ENCODE measurements at places on chromosomes 11 and 22.
A peak's percentile ranks its signal among the peaks of the same experiment; 100 is the strongest.

GRCh38 chr11:1075341-1075911 lies 752 bp downstream of the MUC2 start:
- DNase-seq, result no peak

GRCh38 chr11:15905366-15906104 lies 450.8 kb downstream of the SOX6 start:
- DNase-seq, result no peak

DNA sequence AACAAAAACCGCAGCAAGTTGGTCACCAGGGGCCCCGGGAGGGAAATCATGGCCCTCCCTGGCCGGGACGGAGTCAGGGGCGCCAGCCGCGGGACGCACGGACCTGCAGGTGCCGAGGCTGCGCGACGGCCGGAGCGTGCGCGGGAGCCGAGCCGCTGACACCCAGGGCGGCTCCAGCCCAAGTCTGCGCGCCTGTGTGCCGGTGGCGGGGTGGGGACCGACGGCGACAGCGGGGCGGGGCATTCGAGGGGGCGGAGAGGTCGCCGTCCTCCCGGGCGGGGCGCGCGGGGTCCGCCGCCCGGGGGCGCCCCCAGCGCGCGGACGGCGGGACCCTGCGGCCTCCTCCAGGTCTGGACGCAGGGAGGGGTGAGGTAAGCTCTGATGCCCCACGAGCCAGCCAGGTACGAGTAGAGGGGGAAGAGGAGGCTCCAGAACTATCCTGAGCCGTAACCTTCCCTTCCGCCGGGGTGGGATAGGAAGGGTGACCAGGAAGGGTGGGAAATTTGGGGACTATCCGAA lies at the start of gene ESAM:
Gene ESAM, minus strand, starts transcription at position 186 of the 519 bp plus-strand sequence. Its CDS starts 136 bp downstream, at position 50.
- peak; percentile 65 for DNase-seq

DNA sequence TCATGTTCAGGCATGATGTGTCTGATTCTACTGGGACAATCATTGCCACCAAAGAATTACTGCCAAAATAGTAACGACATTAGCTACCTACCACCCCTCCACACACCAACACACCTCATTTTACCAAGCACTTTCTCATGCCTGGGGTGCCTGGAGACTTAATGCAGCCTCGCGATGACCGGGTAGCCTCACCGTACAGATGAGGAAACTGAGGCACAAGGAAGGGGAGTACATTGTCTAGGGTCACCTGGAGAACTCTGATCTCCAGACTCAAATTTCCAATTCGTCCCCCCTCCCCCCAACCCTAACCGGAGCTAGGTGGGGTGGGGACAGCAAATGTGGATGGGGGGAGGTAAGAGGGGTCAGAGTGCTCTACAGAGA lies 2.7 kb upstream of the RTN4RL2 start:
- DNase-seq, result no peak

DNA sequence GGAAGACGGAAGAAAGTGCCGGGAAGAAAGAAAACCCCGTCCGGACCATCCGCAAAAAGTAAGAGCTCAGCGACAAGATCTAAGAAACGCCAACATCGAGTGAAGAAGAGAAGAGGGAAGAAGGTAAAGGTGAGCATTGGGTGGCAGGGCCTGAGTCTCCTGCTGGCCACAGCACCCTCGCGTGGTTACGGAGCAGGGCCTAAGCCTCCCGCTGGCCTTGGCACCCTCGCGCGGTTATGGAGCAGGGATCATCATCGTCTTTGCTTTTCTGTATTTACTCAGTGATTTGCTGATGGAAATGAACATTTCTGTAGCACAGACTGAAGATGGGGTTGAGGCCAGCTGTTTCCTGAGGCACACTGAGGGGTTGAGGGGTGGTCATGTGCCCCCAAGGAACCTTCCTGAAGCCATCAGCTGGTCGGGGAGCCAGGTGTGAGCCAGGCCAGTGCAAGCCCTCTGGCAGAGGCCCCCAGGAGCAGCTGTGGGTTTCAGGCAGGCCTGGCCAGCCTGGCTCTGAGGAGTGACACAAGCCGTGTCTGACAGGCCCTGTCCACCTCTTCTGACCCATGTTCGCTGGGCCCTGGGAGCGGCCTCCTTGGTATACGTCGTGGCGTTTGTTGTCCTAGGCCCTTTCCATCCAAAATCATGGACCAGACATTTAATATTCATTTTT lies 14.0 kb downstream of the IRF7 start:
- no peak for DNase-seq

GRCh38 chr22:47073075-47073474 lies 310.6 kb downstream of the TBC1D22A start:
- no peak for DNase-seq

GRCh38 chr22:49298834-49299750 lies 528.6 kb downstream of the BRD1 start:
- no peak for DNase-seq

DNA sequence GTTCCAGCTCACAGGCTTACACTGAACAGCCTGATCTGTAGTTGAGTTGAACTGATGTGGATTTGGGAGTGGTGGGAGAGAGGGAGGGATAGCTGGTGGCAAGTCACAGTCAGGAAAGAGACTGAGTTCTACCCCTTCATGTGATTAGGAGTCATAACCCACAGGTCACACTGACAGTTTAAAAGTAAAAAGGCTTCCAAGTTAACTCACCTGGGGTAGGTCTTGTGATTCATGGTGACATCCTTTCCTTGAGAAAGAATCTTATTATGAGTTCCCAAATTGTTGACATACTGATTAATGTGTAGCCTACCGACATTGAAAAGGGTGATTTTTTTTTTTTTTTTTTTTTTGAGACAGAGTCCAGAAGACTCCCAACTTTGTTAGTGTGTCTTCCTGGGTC lies 5.4 kb downstream of the IZUMO1R start:
- DNase-seq, result no peak

DNA sequence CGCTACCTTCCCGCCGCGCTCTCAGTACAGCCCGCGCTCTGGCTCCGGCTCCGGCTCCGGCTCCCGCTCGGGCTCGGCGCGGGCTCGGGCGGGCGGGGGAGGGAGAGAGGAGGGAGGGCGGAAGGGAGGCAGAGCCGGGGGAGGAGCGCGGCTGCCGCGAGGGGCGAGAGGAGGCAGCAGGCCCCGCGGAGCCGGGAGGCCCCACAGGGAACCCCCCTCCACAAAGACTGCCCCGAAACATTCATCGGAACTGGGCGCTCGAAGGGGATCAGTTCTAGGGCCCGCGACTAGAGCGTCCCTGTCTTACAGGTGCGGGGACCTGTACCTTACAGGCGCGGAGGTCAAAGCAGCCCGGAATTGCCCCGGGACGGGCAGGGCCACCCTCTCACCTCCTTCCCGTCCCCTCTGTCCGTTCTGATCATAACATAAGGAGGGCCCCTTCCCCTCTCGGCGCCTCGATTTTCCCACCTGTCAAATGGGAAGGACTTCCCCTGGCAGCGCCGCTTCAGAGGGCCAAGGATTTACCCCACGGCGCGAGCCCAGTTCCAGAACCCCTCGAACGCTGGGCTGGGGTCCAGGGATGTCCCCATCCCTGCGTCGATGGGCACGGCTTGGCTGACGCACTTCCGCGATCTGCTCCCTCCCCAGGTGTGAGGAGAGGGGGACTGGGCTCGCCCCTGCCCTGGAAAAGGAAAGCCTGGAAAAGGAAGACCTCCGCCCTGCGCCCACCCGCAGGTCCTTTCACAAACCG lies at the start of gene SHISA8:
Gene SHISA8, minus strand, starts transcription at position 40 of the 751 bp plus-strand sequence. CDS start 407 bp downstream, outside the sequence.
- DNase-seq, result peak; percentile 38

DNA sequence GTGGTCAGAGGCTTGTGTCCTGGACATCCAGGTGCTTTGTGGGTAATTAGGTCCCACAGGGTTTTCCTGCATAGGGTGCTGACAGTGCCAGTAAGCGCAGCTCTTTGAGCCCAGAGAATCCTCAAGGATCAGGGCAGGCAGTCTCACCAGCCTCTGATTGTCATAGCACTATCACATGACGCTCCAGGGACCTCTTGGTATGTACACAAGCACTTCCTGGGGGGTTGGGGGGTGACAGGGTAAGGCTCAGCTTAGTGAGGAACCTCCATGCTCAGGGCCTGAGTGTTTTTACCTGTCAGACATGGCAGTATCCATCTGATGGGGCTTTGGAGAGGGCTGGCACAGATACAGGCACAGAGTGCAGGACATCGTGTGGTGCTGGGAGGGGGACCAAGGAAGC lies 27.9 kb upstream of the SUSD2 start:
- no peak for DNase-seq

DNA sequence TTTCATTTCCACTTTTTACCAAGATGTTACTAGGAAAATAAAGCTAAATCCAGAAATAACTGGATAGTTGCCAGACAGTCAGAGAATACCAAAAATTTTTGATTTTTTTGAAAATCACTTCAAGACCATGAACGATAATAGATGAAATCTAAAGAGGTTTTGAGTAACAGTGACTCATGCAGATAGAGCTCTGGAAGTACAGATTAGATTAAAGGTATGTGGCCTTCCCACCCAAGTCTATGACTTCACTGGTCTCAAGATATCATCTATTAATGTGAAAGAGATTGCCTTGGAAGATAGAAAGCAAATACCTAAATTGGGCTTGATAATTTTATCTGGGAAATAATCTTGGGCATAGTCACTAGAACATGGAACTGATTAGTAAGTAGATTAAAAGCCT lies 415.9 kb downstream of the METTL15 start:
- no peak for DNase-seq

- no peak for DNase-seq
These were observed 9.8 kb downstream of the CD82 start for GRCh38 chr11:44575288-44575672.

DNA sequence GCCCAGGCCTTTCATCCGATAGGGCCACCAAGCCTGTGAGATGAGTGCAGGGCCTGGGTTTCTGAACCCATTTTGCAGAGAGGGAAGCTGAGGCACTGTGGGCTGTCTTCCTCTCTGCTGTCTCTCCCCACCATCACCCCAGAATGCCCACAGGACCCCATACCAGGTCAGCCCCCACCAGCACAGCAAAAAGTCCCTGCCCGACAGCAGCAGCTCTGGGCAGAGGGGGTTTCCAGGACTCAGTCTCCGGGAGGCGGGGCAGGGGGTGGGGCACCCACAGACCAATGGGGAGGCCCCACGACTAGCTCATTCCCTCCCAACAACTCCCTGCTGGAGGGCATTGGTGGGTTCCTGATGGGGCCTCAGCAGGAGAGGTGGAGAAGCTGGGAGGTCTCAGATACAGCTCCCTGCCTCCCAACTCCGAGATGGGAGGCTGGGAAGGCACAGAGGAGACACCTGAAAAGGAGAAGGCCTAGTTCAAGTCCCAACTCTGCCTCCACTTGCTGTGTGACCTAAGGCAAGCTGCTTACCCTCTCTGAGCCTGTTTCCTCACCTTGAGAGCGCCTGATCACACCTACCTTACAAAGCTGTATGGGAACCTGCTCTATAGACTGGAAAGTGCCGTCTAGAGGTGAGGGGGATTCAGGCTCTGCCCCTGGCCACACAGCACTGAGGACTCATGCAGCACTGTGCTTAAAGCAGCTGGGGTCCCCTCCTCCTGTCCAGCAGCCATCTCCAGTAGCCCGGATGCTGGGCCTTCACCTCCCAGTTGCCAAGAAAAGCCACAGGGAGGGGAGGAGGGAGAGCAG lies 3.5 kb downstream of the CBX7 start:
- DNase-seq, result peak; percentile 57

- no peak for DNase-seq
These were observed 7.8 kb downstream of the DSCAML1 start for GRCh38 chr11:117789241-117789640.

GRCh38 chr11:128619540-128620308 lies 32.4 kb upstream of the ETS1 start:
- DNase-seq, result no peak

- no peak for DNase-seq
These were observed 33.4 kb downstream of the MN1 start for GRCh38 chr22:27768027-27768653.

GRCh38 chr22:31085928-31086327 lies 4.8 kb downstream of the SMTN start:
- no peak for DNase-seq

- no peak for DNase-seq
These were observed 72.6 kb downstream of the PHF21B start for GRCh38 chr22:44937216-44937615.

DNA sequence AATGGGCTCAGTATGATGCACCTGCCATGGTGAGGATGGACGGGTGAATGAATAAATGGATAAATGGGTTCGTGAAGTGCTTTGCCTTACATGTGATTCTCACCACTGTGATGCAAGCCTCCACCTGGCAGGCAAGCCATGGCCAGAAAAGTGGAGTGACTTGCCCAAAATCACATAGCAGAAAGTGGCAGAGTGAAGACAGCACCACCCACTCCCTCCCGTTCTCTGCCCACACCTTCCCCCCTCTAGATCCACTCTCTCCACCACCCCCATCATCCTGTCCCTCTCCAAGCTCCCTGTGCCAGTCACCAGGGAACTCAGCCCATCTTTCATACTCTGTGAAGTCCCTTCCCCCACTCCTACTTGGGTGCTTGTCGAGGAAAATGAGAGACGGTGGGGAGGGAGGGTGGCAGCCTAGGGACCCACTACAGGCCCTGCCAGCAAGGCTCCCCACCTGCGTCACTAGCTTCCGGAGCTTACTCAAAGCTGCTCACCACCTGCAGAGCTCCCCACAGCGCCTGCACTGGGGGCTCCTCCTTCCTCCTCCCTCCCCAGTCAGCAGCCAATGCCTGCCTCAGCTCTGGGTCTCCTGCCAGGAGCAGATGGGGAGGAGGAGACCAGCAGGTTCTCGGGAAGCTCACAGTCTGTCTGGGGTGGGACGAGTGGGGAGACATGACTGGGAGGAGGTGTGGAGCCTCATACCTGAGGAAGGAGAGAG lies 82.3 kb downstream of the PDE2A start:
- peak; percentile 2 for DNase-seq

- no peak for DNase-seq
These were observed 237.9 kb downstream of the LUZP2 start for GRCh38 chr11:24734742-24735237.

DNA sequence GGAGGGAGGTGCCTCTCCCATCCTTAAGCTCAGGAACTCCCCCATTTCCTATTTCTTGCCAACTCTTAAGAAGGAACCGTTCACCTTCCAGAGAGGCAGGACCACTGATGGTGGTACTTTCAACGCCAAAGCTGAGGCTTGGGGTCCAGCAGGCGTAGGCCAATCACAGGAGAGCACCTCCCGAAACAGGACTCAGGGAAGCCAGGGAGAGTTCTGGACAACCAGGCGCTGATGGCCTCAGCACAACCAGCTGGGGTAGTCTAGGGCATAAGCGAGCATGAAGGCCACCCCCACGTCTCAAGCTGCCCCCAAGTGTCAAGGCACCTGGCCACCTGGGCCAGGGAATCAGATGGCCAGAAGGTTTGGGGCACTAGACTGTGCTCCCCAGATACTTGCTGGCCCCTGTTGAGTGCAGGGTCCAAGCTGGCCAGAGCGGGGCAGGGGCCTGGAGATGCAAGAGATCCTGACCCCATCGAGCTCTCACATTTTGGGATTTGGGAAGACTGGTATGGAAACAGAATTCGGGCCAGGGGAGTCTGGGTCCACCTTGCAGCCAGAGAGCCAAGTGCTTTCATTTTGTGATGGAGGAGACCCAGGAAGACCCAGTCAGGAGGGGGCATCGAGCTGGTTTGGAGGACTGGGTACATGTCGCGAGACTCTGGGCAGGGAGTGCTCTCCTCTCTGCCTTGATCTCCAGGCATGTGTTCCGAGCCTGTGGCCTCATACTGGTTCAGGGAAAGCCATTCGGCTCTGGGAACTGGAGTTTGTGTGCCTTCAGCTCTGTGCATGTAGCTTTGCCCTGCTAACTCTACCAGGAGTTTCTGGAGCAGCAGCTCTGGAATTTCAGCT lies 926 bp downstream of the CD6 start:
- no peak for DNase-seq

Measured in stimulated activated CD4-positive, alpha-beta T cell treated with anti-CD3 and anti-CD28 coated beads, Interleukin-12 subunit alpha, Interleukin-12 subunit beta, amount 100 ng/mL, for 24 hours (primary cell).